Muscle of leg (tissue), 16 donors: ENCODE measurements at places on chromosomes 5 and 9. TPM values are rescaled to one million over a fixed set of nuclear protein-coding genes. Genes with fewer than 3 reads are reported as not detected.
A peak's percentile ranks its signal among the peaks of the same experiment; 100 is the strongest.

The TTC23L gene
- polyA plus RNA-seq: 0.22 TPM

GRCh38 chr5:56147659-56148230 is 85.4 kb downstream of the ANKRD55 start:
- peak; percentile 63 for DNase-seq

GRCh38 chr9:6929441-6930215 is 171.9 kb downstream of the KDM4C start:
- no peak for DNase-seq

GRCh38 chr9:77290373-77290772 is 113.0 kb downstream of the VPS13A start:
- no peak for DNase-seq

DNA sequence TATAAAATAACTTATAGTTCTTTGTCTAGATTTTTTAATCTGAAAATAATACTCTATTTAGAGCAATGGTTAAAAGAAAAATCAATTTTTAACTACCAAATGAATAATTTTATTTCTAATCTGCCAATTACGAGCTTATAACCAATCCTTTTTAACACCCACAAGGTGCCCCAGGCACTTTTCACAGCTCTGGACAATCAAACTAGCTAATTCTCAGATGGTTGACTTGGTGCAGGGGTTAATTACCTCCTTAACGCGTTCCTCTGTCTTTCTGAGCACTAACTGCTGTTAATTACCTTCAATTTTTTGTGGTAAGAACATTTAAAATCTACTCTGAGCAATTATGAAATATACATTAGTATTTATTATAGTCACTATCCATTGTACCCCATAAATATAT is 109.6 kb upstream of the PJA2 start:
- no peak for DNase-seq

GRCh38 chr5:10518347-10518746 is 45.5 kb upstream of the ANKRD33B start:
- peak; percentile 51 for DNase-seq

DNA sequence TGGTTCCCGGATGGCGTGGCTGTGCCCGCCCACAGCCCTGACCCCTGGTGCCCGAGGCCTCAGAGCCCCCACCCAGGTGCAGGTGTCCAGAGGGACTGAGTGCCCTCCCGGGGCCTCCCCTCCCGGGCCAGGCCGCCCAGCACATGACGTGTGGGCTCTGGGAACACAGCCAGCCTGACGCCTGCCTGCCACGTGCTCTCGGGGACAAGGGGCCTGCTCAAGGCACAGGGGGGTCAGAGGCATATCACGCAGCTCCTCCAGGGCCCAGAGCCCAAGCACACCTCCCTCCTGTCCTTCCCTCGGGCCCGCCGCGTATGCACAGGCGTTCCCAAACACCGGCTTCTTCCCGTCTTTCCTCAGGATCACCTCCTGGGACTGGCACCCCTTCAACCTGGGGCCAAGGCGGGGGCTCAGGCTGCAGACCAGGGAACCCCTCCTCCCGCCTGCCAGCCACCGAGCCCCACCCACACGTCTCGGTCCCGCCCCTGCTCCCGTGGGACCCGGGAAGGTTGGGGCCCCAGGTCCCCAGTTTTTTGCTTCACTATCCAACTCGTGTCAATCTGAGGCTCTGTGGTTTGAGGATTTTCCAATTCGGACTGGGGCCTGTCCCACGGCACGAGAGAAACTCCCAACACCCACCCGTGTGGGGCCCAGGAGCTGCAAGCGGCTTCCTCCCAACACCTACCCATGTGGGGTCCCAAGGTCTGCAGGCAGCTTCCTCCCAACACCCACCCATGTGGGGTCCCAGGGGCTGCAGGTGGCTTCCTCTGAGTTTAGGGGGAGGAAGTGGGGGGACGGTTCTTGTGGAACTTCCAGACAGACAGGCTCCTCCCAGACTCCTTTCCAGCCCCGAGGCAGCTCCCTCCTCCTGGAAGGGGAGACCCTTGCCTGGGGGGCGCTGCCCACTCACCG is 1.5 kb downstream of the LCN10 start:
- DNase-seq: peak; percentile 66

GRCh38 chr5:83095163-83095956 is 18.0 kb downstream of the XRCC4 start:
- DNase-seq: no peak

GRCh38 chr5:149656576-149657182 is 73.4 kb upstream of the PPARGC1B start:
- no peak for DNase-seq

DNA sequence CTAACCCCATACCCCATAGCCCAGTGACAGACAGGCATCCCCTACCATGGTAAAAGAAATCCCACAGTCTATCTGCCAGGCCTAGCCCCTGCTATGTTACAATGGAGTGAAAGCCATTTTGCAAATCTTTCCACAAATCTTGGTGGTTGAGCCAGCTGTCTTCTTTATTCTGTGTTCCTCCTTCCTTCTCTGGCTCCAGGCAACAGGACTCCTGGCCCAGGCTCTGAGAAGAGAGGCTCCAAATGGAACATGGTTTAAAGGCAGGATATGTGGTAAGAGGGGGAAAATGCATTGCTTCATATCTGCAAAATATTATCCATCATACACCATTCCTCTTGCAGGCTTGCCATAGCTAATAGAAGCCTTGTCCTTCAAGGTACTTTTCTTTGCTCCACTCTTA is 25.2 kb downstream of the FGF1 start:
- peak; percentile 49 for DNase-seq

The CDH9 gene
- polyA plus RNA-seq: not detected

The CATSPER3 gene
- 0.86 TPM for polyA plus RNA-seq

DNA sequence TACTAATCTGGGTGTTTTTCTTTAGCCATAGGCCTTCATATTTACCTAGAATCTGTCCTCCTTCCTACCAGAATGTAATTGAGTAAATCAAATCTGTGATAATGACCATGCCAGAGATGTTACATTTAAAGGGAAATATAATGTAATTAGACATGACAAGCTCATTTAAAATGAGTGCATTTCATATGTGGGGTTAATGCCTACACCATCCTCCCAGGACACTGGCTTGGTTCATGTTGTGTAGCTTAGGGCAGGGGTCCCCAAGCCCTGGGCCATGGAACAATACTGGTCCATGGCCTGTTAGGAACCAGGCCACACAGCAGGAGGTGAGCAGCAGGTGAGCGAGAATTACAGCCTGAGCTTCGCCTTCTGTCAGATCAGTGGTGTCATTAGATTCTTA is 276.9 kb upstream of the DAP start:
- no peak for DNase-seq

- DNase-seq: no peak
These were observed 52.1 kb downstream of the TLE1 start for GRCh38 chr9:81637276-81637675.

DNA sequence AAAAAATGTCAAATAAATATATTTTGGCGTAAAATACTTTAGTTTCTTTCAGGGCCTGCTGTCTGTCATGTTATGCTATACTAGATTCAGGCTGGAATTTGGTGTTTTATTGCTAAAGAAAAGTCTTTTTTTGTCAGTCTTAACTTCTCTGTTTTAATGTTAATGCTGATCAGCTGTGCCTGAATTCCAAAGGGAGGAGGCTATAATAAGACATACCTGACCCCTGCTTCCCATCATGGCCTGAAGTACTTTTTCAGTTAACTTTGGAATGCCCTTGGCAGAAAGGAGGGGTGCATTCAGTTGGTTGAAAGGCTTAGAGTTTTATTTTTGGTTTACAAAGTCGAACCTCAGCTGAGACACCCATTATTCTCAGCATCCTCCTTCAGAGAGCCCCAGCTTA is 58.1 kb upstream of the PANK3 start:
- no peak for DNase-seq

- DNase-seq: peak; percentile 50
These were observed 31.5 kb downstream of the VAV2 start for GRCh38 chr9:133960568-133961129.

GRCh38 chr5:10442576-10442975 is 897 bp downstream of the ROPN1L start:
- no peak for DNase-seq

The SIT1 gene
- polyA plus RNA-seq: 0.27 TPM

- peak; percentile 34 for DNase-seq
These were observed 80.6 kb upstream of the MEGF10 start for GRCh38 chr5:127210042-127210441.

GRCh38 chr9:94108584-94108983 is 24.3 kb downstream of the PTPDC1 start:
- DNase-seq: peak; percentile 81

The LRRC26 gene
- polyA plus RNA-seq: not detected
